Fibroblast of lung (primary cell): ENCODE measurements at places on chromosomes 16 and 17. TPM values are rescaled to one million over a fixed set of nuclear protein-coding genes. Genes with fewer than 3 reads are reported as not detected.

Gene TMEM220
- 2.8 and 4.1 TPM in 2 replicates for polyA plus RNA-seq

Gene SPATA22
- 0.33 and 0.63 TPM in 2 replicates for polyA plus RNA-seq

Gene HSD17B1
- 0.40 and 0.80 TPM in 2 replicates for polyA plus RNA-seq

DNA sequence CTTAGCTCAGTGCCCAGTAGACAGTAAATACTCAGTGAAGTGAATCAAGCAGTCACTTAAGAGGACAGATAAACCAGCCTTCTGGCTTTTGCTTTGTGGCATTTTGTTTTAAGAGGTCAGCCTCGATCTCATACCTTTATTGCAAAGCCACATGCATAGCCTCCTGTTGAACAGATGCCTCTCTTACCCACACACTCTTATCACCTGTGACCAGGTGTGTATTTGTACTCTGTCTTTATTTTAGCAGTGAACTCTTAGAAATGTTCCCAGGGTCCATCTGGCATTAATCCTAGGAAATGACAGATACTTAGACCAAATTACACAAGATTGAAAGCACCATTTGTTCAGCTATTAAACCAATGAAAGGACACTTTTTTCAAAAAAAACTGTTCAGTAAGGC lies 1426.5 kb downstream of the CDH11 start:
- DNase-seq: no peak

- DNase-seq: no peak
Observed at GRCh38 chr17:6969323-6969726, 26.5 kb upstream of the ALOX12 start.

- DNase-seq: no peak
Observed at GRCh38 chr17:71467719-71468118, 653.1 kb upstream of the SOX9 start.

DNA sequence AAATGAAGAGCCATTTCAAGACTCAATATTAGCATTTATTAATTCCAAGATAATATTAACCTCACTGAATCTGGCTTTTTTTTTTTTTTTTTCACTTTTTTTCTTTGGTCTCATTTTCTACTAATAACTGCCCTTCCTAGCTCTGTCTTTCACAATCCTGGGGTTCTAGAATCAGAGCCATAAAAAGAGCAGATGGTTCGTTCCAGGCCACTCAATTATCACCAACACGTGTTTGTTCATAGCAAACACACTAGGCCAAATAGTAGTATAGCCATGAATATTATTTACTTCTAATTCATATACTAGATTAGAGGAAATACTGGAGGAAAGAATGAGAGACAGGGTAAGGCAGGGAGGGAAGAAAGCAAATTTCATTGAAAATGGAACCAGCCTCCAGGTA lies 39.8 kb downstream of the TEX2 start:
- DNase-seq: no peak

- peak; percentile 27 for DNase-seq
Observed at GRCh38 chr17:32998887-32999228, 7.2 kb downstream of the SPACA3 start.
